Colonic mucosa (tissue), 4 donors: ENCODE measurements at places on chromosomes 16 and 17.

DNA sequence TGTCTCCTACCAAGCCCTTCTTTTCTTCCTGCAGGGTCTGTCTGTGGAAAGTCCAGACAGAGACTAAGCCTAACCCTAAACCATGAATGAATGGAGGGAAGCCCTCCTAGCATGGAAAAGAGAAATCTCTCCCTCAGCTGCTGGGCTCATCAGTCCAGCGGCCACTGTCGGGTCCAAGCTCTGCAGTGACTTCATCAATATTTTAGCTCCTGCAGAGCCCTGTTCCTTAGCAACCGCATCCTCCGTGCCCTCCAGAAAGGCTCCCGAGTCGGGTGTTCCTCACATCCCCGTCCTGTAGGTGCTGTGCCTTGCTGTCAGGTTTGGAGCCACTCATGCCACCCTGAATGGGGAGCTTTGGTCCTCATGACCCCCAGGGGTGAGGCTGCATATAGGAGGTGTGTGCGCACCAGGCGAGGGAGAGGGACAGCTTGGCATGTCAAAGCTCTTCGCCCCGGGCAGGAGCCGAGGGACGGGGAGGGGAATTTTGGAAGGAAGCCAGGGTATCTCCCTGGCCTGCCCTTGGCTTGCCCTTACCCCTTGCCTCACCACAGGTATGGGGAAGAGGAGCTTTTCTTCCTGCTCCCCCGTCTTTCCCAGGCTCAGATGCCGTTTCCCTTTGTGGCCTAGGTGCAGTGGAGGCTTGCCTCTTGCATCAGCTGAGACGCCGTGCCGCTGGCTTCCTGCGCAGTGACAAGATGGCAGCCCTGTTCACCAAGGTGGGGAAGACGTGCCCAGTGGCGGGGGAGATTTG, 23.9 kb downstream of the SGSM2 start:
- no peak for DNase-seq

DNA sequence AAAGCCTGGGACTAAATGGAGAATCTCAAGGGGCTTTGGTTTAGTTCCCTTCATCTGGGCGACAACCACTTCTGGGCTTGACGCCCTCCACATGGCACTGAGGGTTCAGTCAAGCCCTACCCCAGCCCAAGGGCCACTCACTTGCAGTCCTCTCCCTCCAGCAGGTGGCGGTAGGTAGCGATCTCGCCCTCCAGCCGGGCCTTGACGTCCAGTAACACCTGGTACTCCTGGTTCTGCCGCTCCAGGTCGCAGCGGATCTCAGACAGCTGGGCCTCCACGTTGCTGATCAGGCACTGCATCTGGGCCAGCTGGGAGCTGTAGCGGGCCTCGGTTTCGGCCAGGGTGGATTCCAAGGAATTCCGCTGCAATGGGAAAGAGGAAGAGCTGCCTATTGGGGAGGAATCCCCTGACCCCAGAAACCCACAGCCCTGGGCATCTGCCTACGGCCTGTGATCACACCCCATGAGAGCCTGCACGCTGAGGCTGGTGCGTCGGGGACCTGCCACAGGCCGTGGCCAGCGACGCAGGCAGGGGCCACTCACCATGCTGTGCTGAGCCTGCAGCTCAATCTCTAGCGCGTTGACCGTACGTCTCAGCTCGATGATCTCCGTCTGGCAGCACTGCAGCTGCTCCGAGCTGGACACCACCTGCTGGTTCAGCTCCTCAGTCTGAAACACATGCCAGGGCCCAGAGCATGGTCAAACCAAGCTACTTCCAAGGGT, 2.7 kb downstream of the KRT36 start:
- DNase-seq: peak; percentile 74

DNA sequence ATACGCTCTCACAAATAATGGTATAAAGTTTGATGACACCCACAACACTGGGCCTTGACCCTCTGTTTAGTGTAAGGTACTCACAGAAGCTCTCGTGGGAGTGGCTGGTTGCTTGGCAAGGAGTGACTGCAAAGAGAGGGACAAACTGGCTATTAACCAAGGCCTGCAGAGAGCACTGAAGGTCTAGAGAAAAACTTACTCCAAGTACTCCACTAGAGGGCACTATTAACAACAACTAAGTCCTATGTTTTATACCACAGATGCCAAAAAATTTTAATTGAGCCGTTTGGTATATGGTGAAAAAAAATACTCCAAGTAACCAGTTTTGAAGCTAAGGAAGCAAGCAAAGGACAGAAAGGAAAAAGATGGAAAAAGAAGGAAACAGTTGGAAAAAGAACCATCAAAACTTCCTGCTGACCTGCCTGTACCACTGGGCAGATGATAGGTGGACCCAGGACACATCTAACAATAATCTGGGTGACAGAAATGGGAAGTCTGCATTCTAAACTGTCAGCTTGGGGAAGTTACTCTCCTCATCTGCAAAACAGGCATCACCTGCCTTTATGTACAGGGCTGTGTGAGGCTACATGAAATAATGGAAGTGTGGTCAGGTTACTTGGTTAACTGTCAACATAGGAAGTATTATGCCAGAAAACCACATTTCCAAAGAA, 23.2 kb downstream of the DYNC1LI2 start:
- DNase-seq: no peak

GRCh38 chr17:74865504-74866197, 6.0 kb upstream of the GRIN2C start:
- no peak for DNase-seq

DNA sequence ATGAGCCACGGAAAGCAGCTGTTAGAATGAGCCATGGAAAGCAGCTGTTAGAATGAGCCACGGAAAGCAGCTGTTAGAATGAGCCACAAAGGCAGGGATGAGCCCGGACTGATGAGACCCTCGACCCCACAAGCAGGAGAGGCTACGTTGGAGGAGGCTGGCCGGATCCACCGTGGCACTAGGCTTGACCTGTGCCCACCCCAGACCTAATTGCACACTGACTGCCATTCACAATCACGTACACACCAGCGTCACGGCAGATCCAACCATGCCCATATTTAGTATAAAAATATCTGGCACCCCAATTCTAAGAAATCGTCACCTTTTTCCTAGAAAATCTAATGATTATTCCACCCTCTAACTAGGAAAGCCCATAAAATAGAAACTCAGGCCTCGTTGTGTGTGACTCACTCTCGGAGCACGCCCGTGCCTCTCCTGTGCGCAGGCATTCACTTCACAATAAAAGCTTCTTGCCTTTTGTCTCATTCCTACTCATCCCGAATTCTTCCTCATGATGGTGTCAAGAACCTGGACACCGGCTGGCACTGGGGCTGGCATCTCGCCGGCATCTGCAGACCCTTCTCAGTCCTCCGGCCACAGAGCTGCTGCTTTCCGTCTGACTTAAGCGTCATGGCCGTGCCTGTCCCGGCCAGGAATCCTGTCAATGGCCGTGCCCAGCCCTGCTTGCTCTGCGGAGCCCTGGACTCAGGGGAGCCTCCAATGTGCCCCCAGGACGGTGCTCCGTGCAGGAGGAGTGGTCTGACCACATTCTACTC, 5.5 kb upstream of the SECTM1 start:
- DNase-seq: peak; percentile 81

DNA sequence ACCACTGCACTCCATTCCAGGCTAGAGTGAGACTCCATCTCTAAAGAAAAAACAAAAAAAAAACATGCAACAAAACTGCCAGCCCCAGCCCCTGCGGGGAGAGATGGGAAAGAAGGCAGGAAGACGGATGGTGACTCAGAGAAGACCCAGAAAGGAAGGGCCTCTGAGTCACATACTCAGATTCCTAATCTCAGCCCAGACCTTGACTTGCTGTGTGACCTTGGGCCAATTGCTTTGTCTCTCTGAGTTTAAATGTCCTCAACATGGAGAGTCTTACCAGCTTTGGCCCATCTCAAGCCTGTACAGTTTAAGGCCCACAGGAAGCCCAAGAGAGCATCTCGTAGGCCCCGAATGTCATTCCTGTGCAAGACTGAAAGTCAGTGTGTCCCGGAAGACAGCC, 86.5 kb upstream of the LHX1 start:
- no peak for DNase-seq

DNA sequence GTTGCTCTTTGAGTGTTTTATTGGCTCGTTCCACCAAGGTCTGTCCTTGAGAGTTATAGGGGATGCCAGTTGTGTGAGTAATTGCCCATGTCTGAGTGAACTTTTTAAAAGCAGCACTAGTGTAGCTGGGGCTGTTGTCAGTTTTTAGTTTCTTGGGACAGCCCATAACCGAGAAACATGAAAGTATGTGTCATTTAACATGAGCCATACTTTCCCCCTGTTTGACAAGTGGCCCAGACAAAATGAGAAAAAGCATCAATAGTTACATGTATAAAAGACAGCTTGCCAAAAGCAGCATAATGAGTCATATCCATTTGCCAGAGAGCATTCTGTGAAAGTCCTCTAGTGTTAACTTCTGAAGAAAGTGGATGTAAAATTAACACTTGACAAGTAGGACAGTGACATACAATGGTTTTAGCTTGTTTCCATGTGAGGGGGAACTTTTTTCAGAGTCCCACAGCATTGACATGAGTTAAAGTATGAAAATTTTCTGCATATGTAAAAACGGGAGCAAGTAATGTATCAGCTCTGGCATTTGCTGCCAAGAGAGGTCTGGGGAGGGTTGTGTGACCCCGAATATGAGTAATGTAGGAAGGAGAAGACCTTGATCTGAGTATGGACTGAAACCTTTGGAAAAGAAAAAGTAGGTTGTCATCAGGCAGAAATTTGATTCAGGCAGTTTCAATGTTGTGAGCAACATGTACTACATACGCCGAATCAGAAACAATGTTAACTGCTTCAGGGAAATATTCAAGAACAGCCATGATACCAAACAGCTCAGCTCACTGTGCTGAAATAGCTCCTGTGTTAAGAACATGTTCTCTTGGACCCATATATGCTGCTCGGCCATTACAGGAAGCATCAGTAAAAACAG, 56.8 kb upstream of the ARL4D start:
- DNase-seq: no peak

DNA sequence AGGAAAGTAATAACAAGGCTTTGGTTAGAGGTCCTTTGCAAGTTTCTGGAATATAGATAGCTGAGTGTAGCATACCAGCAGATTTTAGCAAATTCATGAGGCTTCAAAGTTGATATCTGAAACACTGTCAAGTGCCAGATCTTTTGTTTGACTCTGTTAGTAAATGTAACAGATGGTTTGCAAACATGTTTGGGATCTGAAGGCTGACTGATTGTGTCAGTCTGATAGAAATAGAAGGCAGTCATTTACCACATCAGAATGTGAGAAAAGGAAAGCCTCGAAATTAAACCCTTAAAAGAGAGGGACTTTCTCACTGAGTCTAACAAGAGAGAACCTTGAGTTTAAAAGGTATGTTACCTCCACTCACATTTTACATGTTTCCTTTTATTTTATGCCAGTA, 371.5 kb downstream of the KIF2B start:
- no peak for DNase-seq

GRCh38 chr16:1491327-1491726, 1.8 kb upstream of the TELO2 start:
- no peak for DNase-seq

GRCh38 chr16:54193665-54194333, 92.8 kb downstream of the IRX3 start:
- DNase-seq: peak; percentile 78
